Lung (tissue), 17 donors: ENCODE measurements at places on chromosomes 1 and 21. TPM values are rescaled to one million over a fixed set of nuclear protein-coding genes. Genes with fewer than 3 reads are reported as not detected.

- DNase-seq: peak; percentile 42
- H3K27me3 ChIP-seq: no peaks in the 10 kb centered on the region
- no peak overlapping the region for H3K4me3 ChIP-seq
- no peak overlapping the region for H3K27ac ChIP-seq
- no peaks in the 10 kb centered on the region for H3K36me3 ChIP-seq
- H3K4me1 ChIP-seq: peaks cover 7% of the 10 kb centered on the region
These were observed 52.8 kb upstream of the GOLT1A start for GRCh38 chr1:204266504-204267034.

- no peak overlapping the region for H3K4me3 ChIP-seq
- no peak overlapping the region for H3K27ac ChIP-seq
- H3K27me3 ChIP-seq: no peaks in the 10 kb centered on the region
- no peak for DNase-seq
These were observed 161.8 kb downstream of the AMY1C start for GRCh38 chr1:103911450-103911849.

The NOS1AP gene
- 0.73 TPM for polyA plus RNA-seq

DNA sequence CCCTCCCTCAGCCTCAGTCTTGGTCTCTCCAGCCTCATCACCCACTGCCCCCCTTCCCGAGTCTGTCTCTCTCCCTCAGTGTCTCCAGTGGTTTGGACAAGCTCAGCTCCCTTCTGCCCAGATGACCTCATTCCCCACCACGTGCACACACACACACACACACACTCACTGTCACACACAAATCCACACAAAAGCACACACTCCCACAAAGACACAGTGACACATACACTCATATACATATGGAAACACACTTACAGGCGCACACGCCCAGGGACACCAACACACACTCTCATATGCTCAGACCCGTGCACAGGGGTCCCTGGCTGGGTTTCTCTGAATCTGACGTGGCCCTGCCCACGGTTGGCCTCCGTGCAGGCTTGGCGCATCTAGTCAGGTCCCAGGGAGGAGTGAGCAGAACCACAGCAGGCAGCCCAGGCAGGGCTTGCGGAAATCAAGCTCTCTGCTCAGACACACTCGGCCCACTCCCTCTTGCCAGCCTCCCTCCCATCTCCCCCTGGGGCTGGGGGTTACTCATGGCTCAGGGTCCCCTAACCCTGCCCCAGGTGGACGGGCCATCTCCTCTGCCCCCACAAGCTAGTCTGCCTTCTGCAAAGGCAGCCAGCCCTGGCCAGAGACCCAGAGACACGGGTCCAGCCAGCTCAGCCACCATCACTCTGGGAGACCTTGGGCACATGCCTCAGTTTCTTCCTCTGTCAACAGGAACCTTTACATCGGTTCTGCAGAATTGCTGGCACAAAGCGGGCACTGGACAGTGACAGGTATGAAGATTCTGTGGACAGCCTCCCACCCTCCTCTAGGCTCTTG lies 38.5 kb upstream of the FAM131C start:
- H3K27ac ChIP-seq: no peak overlapping the region
- DNase-seq: peak; percentile 34
- H3K36me3 ChIP-seq: no peaks in the 10 kb centered on the region
- H3K4me3 ChIP-seq: no peak overlapping the region
